ENCODE measurements at places on chromosomes 12 and 14.

DNA sequence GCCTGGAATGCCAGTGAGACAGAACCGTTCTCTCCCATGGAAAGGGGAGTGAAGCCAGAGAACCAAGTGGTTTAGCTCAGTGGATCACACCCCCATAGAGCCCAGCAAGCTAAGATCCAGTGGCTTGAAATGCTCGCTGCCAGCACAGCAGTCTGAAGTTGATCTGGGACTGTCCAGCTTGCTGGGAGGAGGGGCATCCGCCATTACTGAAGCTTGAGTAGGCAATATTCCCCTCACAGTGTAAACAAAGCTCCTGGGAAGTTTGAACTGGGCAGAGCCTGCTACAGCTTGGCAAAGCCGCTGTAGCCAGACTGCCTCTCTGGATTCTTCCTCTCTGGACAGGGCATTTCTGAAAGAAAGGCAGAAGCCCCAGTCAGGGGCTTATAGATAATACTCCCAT is 374.3 kb upstream of the DCN start:
- DNase-seq, result no peak

GRCh38 chr12:109446869-109447268 is 30.2 kb downstream of the KCTD10 start:
- no peak for DNase-seq

DNA sequence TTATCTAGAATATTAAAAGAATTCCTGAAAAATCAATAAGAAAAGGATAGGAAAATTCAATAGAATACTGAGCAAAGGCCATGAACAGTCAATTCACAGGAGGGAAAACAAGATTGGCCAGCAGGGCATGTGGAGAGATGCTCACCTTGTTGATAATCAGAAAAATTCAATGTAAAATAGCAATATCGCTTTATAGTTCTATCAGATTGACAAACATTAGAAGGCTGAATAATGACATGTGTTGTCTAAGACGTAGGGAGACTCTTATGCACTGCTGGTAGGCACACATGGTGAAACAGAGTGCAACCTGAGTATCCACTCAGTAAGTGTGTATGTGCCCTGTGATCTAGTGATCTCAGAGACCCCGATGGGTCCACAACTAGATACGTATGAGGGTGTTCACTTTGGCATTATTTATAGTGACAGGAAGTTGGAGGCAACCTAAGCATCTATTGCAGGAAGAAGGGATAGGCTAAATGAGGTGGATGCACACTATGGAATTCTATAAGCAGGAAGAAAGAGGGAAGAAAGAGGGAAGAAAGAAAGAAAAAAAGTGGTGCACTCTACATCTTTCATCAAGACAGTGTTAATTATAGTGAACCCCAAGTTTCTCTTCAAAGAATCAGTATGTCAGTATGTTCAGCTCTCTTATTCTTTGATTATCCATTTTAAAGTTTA is 3.8 kb upstream of the ANKRD33 start:
- no peak for DNase-seq

GRCh38 chr14:50524060-50524459 is 8.3 kb downstream of the MAP4K5 start:
- no peak for DNase-seq

DNA sequence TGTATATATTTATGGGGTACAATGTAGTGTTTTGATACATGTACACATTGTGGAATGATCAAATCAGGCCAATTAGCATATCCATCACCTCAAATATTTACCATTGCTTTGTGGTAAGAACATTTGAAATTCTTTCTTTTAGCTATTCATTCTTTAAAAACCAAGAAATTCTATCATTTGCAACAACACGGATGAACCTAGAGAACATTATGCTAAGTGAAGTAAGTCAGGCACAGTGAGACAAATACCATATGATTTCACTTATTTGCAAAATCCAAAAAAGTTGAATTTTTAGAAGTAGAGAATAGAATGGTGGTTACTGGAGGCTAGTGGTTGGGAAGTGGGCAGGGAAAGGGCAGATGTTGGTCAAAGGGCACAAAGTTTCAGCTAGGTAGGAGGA is 129.3 kb upstream of the PTPRQ start:
- peak; percentile 12 for DNase-seq

DNA sequence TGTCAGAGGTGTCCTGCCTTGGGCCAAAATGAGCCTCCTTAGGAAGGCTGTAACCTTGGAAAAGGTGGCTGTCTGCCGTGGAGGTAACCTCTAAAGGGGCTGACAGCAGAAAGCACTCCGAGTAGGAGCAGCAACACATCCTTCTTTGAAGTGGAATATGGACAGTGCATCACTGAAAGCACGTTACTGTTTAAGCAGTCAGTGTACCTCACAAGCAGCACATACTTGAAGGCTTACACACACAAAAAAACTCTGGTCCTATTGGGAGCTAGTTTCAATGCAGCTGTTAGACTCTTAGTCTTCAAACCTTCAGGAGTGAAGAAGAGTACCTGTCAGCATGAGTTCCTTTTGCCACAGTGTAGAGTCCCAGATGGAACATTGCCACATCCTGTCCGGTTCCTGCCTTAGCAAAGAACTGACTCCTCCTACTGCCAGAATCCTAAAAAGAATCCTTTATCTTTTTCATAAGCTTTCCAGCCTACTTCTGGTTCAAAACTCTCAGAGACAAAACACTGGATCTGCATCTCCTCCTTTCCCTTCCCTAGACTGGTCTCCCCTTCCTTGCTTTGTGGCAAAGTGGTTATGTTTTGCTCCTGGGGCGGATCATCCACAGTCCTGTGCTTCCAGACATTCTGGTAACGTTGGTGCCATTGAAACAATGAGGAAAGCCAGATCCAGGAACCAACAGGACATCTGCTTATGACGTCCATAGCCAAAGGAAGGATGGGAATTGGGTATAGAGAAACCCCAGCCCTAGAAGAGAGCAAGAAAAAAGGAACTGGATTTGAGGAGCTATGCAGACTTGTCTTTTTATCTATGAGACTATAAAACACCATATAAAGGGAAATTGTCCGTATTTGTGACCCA is 8.5 kb upstream of the MDM1 start:
- DNase-seq, result no peak

DNA sequence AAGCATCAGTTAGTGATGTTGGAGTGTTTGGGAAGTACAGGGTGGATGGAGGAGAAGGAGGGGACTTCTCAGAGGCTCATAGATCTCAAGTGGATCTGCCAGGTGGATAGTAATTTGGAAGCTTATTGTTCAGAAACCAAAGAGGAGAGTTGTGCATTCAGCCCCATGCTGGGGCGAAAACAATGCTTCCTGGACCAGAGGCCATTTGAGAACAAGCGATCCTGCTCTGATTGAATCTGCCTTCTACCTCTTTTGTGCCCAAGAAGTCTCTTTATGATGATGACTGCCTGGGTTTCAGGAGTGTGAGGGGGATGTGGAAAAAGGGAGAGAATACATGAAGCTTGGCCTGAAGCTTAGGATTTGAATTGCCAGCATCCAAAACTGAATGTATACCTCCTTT is 110.8 kb upstream of the SRRM4 start:
- DNase-seq, result no peak

DNA sequence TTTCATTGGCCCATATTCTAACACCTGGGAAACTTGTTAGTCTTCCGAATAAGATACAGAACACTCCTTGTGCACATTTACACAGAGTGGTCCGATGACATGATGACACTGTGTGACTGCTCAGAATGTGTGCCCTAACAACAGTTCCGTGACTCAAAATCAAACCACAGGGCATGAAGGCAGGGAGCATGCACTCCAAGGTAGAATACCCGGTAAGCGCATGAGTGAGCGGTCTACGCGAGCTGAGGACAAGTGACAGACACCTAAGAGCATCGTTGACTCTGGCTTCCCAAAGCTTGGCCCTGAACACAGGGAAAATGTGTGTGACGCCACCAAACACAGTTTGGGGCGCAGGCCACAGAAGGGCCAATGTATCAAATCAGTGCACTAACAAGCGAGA is 18.6 kb downstream of the CLIP1 start:
- DNase-seq, result no peak

- DNase-seq, result peak; percentile 29
Measured at GRCh38 chr14:23537351-23538049, 14.1 kb downstream of the ZFHX2 start.

DNA sequence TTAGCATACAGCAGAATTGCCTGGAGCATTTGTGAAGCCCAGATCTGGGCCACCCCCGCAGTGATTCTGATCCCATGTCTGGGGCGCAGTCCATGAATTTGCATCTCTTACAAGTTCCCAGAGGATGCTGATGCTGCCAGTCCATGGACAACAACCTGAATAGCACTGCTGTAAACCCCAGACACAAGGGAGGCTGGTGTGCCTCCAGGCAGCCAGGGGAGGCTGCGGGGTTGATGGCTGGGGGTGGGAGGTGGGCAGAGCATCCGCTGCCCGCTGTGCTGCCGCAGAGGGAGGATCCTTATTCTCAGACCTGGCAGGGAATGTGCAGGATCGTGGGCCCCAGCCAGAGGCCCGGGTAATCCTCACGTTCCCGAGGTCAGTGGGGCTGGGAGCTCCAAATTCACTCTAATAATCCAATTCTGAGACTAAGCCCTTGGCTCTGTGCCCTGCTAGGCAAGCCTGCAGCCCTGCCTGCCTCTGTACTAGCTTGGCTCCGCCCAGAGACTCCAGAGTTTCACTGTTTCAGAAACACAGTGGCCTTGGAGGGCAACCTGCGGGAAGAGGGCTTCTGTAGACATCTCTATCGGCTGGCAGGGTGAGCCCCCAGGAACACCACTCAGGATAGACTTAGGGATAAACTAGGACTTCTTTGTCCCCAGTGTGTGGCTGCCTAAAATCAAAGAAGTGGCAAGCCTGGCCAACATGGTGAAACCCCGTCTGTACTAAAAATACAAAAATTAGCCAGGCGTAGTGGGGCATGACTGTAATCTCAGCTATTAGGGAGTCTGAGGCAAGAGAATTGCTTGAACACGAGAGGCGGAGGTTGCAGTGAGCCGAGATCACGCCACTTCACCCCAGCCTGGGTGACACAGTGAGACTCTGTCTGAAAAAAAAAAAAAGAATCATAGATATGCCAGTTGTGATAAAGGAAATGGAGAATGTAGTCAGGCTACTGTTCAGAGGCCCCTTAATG is 17.8 kb upstream of the MLEC start:
- DNase-seq, result peak; percentile 37

- DNase-seq, result no peak
Measured at GRCh38 chr14:60648249-60648933, 886 bp downstream of the SIX1 start.

- DNase-seq, result no peak
Measured at GRCh38 chr12:30461026-30461615, 234.5 kb downstream of the IPO8 start.

DNA sequence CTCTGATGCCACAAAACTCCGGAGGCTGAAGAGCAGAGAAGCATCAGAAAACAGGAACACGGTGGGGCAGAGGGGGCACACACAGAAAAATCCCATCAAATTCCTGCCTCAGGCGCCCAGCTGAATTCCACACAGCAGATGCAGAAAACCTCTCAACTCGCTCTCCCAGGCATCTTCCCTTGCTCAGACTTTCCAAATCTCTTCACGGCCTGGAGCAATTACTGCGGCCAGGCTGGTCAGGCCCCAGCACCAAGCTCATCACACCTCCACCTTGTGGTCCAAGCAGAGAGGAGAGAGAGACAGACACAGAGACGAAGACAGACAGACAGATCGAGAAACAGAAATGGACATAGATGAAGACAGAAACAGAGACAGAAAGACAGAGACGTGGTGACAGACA is 89.0 kb downstream of the NCOR2 start:
- no peak for DNase-seq

DNA sequence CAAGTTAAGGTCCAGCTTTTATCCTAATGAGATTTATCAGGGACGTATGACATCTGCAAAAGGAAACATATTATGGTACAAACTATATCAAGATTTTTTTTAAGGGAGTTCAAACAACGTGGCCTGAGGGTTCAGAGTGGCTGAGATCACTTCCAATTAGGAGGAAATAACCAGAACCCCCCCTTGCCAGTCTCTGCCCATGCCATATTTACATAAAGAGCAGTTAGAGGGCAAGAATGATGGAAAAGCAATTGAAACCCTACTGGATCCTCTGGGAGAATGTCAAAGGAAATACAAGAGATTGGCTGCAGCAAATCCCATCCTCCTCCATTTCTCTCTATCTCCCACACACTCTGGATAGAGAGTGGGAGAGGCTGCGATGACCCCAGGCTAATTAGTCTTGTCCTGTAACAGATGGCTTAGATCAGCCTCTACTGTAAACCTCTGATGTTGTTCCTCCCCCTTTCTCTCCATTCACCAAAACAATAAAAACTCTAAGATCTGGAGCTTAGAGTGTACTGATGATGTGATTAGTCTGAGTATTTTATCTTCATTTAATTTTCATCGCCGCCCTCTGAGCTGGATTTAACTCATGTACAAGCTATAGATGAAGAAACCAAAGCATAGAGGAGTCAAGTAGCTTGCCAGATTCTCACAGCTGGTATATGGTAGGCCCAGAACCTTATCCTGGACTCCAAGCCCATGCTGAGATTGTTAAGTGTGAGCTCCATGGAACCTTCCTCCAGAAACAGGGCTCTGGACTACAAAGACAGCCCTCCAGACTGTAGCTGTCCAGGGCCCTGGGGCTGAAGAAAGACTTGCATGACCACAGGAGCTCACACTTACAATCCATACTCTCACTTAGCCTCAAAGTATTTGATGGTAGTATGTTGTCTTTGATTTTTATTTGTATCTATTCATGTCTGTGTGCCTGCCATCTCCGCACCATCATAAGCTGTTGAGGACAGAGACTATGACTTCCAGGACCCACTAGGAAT is 54.1 kb upstream of the GNG2 start:
- peak; percentile 53 for DNase-seq

DNA sequence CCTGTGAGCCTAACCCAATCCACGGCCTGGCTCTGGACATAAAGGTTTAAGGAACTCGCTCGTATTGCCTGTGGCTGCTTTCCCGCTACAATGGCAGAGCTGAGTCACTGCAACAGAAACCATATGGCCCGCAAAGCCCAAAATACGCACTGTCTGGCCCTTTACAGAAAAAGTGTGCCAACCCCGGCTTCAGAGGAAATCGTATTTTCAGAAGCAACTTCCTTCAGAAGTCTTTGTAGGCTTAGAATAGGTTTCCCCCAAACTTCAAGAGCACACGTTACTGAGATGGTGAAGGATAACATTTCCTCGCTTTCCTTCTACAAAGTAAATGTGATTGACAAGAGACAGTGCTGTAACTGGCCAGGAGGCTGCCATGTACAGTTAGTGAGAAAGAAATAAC is 34.8 kb upstream of the TESC start:
- DNase-seq, result no peak

DNA sequence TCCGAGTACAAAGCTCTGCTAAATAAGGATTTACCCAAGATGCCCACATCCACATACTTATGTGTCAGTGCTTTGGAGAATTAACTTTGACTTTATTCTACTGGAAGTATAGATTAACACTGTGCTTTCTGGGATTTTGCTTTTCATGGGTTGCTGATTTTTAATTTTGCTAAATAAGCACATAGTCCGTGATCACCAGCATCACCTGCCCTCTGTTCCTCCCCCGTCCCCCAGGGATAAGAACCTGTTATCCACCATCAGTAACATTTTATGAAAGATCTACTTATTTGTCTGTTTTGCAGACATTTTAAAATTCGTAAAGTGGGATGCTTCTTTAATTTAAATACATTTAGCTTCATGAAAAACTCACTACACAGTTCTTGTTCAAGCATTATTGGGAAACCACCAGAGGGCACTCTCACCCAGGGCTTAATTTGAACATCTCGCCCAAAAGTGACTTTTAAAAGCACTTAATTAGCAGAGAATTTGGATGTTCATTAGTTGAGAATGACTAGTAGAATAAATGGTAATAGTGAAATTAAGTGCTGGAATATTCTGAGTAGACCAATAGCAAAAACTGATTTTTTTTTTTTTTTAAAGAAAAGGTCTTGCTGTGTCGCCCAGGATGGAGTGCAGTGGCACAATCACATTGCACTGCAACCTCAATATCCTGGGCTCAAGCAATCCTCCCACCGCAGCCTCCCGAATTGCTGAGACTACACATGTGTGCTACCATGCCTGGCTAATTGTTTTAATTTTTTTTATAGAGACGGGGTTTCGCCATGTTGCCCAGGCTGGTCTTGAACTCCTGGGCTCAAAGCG is 35.7 kb downstream of the MRPL42 start:
- DNase-seq, result peak; percentile 49

Measured in amniotic epithelial cell (primary cell).